ENCODE measurements at places on chromosomes 3 and 15.

DNA sequence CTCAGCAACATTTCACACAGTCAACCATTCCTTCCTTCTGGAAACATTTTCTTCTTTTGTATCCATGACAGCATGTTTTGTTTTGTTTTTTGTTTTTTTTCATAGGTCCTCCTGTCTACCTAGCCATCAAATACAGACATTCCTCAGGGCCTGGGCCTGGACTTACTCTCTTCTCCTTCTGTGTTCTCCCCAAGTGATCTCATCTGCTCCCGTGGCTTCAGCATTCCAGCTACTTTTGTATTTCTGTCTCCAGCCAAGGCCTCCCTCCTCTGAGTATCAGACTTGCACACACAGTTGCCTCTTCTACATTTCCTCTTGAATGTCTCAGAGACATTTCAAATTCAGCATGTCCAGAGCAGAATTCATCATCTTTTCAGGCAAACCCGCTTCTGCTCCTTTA lies 82.4 kb downstream of the HCN4 start:
- no peak overlapping the region for H3K27ac ChIP-seq
- DNase-seq: no peak
- H3K36me3 ChIP-seq: peaks cover 9% of the 10 kb centered on the region
- no peak overlapping the region for H3K4me3 ChIP-seq
- no peaks in the 10 kb centered on the region for H3K4me1 ChIP-seq
- no peaks in the 10 kb centered on the region for H3K27me3 ChIP-seq

- H3K27me3 ChIP-seq: no peaks in the 10 kb centered on the region
- no peaks in the 10 kb centered on the region for H3K36me3 ChIP-seq
- H3K4me3 ChIP-seq: no peak overlapping the region
- no peak for DNase-seq
- H3K4me1 ChIP-seq: no peaks in the 10 kb centered on the region
- no peak overlapping the region for H3K27ac ChIP-seq
These were observed 372.0 kb downstream of the NEK10 start for GRCh38 chr3:26997226-26997625.

- no peaks in the 10 kb centered on the region for H3K4me1 ChIP-seq
- no peak overlapping the region for H3K27ac ChIP-seq
- no peaks in the 10 kb centered on the region for H3K27me3 ChIP-seq
- DNase-seq: no peak
These were observed 53.4 kb downstream of the OXSM start for GRCh38 chr3:25843332-25843731.

DNA sequence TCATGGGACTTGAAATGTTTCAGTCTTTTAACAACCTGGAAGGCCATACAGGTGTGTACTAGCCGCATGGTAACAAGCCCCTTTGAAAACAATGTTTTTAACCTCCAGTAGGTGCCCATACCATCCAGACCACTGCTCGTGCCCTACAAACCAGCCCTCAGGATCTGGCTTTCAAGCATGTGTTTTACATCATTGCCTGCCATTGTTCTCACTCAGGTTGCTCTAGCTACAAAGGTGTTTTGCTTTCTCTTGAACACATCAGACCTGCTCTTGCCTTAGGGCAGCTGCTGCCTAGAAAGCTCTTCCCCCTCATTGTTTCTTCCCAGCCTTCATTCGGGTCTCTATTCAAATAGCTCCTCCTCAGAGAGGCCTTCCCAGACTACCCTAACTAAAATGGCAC lies 32.3 kb upstream of the MAP3K13 start:
- H3K36me3 ChIP-seq: no peaks in the 10 kb centered on the region
- no peak overlapping the region for H3K27ac ChIP-seq

GRCh38 chr3:24373198-24373959 lies 121.3 kb downstream of the THRB start:
- no peak for DNase-seq
- H3K4me3 ChIP-seq: no peak overlapping the region
- H3K4me1 ChIP-seq: no peaks in the 10 kb centered on the region
- no peaks in the 10 kb centered on the region for H3K36me3 ChIP-seq
- H3K27me3 ChIP-seq: no peaks in the 10 kb centered on the region

DNA sequence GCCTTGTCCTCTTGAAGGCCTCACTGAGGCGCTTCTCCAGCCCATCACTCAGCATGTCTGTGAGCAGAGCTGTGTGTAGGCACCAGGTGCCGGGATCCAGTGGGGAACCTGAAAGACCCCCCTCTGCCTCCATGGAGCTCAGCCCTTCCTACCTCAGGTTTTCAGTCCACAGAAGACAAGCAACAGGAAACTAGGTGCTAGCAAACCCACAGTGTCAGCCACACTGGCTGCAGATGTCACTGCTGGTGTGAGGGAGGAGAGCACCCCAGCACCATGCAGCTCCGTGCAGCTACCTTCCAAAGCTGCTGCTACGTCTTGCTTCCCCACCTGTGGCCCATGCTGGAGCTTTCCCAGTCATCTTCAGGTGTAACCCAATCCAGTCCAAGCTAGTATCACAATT lies 17.9 kb downstream of the PSTPIP1 start:
- peak overlapping the region; percentile 84 for H3K27ac ChIP-seq
- peaks cover 99% of the 10 kb centered on the region for H3K4me1 ChIP-seq
- DNase-seq: peak; percentile 80
- peaks cover 32% of the 10 kb centered on the region for H3K36me3 ChIP-seq
- H3K27me3 ChIP-seq: no peaks in the 10 kb centered on the region

GRCh38 chr15:40630313-40630712 lies 36.3 kb downstream of the KNL1 start:
- no peak overlapping the region for H3K4me3 ChIP-seq
- no peak overlapping the region for H3K27ac ChIP-seq
- no peak for DNase-seq
- H3K36me3 ChIP-seq: no peaks in the 10 kb centered on the region
- H3K27me3 ChIP-seq: no peaks in the 10 kb centered on the region

GRCh38 chr3:12440927-12441714 lies 43.2 kb upstream of the TSEN2 start:
- no peak for DNase-seq
- no peaks in the 10 kb centered on the region for H3K4me1 ChIP-seq
- H3K4me3 ChIP-seq: no peak overlapping the region
- no peak overlapping the region for H3K27ac ChIP-seq
- H3K36me3 ChIP-seq: no peaks in the 10 kb centered on the region

DNA sequence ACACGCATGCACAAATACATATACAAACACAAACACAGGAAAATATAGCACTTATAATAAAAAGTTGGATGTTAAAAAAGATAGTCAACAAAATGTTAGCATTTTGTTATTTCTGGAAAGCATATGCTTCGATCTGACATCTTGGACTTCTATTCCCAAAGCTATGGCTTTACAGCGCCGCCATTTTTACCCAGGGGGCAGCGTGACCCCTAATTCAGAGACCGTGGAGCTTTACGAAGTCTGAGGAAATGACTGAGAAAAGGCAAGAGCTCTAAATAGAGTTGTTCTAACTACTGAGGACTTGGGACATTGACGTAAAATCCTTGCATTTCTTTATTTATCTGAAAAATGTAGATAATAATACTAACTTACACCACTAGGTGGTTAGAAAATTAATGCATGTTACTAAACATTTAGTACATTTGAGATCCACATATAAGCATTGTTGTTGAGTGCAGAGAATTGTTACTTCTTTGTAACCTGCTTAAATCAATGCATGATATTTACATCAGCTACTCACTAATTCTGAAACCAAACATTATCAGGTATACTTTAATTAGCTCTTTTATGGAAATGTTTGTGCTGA lies 155.4 kb downstream of the TP63 start:
- DNase-seq: no peak
- H3K36me3 ChIP-seq: no peaks in the 10 kb centered on the region
- H3K4me3 ChIP-seq: no peak overlapping the region
- H3K27ac ChIP-seq: no peak overlapping the region
- H3K4me1 ChIP-seq: no peaks in the 10 kb centered on the region

DNA sequence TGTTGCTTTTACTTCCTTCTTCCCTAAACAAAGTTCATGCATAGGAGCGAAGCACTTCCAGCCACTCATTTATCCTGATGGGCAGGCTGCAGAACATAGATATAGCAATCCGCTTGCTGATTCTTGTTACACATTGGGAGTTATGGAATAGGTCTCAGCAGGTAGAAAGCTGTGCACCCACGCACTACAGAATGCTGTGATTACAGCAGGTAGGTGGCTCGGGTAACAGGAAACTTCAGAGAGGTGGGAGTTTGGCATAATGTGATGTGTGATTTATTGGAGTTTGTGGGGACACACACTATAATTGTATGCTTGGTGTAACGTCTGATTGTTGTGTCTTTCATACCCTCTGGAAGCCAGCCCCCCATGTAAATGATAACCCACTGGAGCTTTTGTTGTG lies 99.2 kb upstream of the MEIS2 start:
- no peaks in the 10 kb centered on the region for H3K4me1 ChIP-seq
- H3K27ac ChIP-seq: no peak overlapping the region
- no peaks in the 10 kb centered on the region for H3K27me3 ChIP-seq
- H3K4me3 ChIP-seq: no peak overlapping the region

Measured in natural killer cell (primary cell).